Left renal pelvis (tissue), 4 donors: ENCODE measurements at places on chromosomes 3 and 15. TPM values are rescaled to one million over a fixed set of nuclear protein-coding genes. Genes with fewer than 3 reads are reported as not detected.

Gene CHST2
- polyA plus RNA-seq = 33.0 TPM

DNA sequence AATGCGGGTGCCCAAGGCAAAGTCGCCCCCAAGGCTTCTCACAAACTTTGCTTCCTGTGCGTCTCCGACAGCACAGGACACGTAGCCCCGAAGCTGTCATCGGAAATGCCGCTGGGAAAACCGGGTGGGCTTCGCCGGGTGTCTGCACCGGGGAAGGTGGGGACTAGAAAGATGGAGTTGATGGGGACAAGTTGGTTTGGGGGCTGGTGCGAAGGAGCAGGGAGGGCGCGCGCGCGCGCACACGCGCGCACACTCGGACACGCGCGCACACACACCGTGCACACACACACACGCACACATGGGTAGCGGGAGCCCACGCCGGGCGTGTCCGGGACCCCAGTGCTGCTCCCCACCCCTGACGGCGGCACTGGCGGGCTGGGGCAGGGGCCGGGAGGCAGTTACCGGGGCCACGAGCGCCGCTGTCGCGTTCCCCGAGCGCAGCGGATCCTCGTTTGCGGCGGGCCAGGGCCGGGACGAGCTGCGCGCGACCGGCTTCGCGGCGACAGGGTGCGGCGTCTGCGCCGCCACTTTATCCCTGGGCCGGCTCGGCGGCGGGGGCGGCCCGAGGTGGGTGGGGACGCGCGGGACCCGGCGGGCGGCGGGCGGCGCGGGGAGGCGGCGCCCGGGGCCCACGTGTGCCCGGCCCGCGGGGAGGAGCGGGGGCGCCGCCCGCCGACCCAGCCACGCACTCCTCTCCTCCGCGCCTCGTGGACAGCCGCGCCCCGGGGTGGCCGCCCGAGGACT is 539 bp upstream of the MGLL start:
- no peak for DNase-seq

DNA sequence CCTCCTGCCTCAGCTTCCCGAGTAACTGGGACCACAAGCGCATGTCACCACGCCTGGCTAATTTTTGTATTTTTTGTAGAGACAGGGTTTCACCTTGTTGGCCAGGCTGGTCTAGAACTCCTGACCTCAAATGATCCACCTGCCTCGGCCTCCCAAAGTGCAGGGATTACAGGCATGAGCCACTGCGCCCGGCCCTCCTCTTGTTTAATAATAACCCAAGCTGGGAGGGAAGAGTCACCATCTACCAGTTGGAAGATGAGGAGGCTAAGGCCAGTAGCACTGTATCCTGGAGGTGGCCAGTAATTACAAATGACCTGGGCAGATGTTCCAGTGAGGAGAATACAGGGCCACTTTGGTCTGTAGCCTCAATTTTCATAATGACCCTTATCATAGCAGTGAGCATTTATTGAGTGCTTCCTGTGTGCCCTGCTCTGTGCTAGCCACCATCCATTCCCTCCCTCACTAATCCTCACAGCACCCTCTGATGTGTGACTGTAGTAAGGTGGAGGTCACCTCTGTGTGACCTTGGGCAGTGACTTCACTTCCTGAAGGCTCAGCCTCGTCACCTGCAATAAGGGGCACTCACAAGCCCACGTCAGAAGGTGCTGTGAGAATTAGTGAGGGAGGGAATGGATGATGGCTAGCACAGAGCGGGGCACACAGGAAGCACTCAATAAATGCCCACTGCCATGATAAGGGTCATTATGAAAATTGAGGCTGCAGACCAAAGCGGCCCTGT is 64.2 kb downstream of the ABTB1 start:
- DNase-seq = no peak

DNA sequence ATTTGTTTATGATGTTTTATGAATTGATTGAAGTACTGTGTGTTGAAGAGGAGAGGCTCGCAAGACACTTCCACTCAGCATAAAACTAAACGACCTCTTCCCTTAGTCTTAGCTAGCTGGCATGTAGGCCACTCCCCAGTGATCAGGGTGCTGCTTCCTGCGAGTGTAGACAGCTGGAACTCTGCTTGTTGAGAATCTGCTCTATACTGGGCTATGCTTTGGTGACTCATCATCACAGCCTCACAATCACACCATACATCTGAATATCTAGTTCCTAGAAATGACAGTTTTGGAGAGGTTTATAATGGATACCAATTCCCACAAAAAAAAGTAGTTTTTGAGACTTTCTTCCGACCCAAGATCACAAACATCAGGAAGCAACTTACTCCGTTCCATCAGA is 1.5 kb upstream of the SLC24A5 start:
- DNase-seq = no peak

DNA sequence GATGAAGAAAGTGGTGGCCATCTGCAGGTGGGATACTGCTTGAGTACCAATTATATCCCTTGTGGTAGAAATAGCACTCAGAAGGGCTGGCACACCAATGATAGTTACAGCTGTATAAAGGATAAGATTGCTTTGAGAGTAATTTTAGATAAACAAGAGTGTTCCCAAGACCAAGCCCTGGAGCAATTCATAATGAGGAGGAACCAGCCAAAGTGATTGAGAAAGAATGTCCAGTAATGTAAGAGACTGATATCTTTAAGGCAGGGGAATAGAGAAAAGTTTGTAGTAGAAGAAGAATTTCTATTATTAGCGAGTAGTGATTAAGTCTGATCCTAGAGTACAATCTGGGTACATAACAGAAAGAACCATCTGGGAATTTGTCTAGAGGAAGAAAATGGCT is 945.1 kb downstream of the OTOL1 start:
- no peak for DNase-seq
